Testis (tissue), 5 donors: ENCODE measurements at places on chromosomes 6 and 20. TPM values are rescaled to one million over a fixed set of nuclear protein-coding genes. Genes with fewer than 3 reads are reported as not detected.

GRCh38 chr20:34363465-34364222 is 571 bp downstream of the ITCH start:
- H3K27ac ChIP-seq, result peak overlapping the region; percentile 95
- no peaks in the 10 kb centered on the region for H3K36me3 ChIP-seq
- no peaks in the 10 kb centered on the region for H3K27me3 ChIP-seq
- H3K4me1 ChIP-seq, result peaks cover 15% of the 10 kb centered on the region

Gene SIRPB1
- not detected for total RNA-seq

- H3K27ac ChIP-seq, result no peak overlapping the region
- no peaks in the 10 kb centered on the region for H3K27me3 ChIP-seq
- H3K4me3 ChIP-seq, result no peak overlapping the region
Measured at GRCh38 chr6:113187661-113188060, 669.5 kb upstream of the MARCKS start.

Gene HTR1E
- 0.39 TPM for total RNA-seq

- H3K4me1 ChIP-seq, result peaks cover 8% of the 10 kb centered on the region
- no peak overlapping the region for H3K4me3 ChIP-seq
- H3K27ac ChIP-seq, result no peak overlapping the region
- DNase-seq, result no peak
- no peaks in the 10 kb centered on the region for H3K27me3 ChIP-seq
- no peaks in the 10 kb centered on the region for H3K36me3 ChIP-seq
Measured at GRCh38 chr6:98847416-98847778, 13.0 kb downstream of the POU3F2 start.

Gene FAXC
- 5.0 TPM for total RNA-seq

Gene OR2B6
- not detected for total RNA-seq

Gene ZBTB9
- total RNA-seq, result 15.7 TPM

Gene KCNK5
- 1.6 TPM for total RNA-seq

- no peaks in the 10 kb centered on the region for H3K36me3 ChIP-seq
- H3K4me1 ChIP-seq, result no peaks in the 10 kb centered on the region
- H3K27me3 ChIP-seq, result no peaks in the 10 kb centered on the region
- no peak overlapping the region for H3K27ac ChIP-seq
- no peak overlapping the region for H3K4me3 ChIP-seq
- no peak for DNase-seq
Measured at GRCh38 chr20:9594284-9594875, 80.0 kb downstream of the LAMP5 start.

- H3K27me3 ChIP-seq, result no peaks in the 10 kb centered on the region
- H3K36me3 ChIP-seq, result no peaks in the 10 kb centered on the region
- DNase-seq, result no peak
- H3K27ac ChIP-seq, result no peak overlapping the region
Measured at GRCh38 chr20:34318609-34319443, 15.7 kb upstream of the AHCY start.

- no peaks in the 10 kb centered on the region for H3K4me1 ChIP-seq
- H3K36me3 ChIP-seq, result no peaks in the 10 kb centered on the region
- no peak overlapping the region for H3K27ac ChIP-seq
- no peaks in the 10 kb centered on the region for H3K27me3 ChIP-seq
- H3K4me3 ChIP-seq, result no peak overlapping the region
Measured at GRCh38 chr20:21166801-21167200, 40.9 kb downstream of the KIZ start.

- no peak overlapping the region for H3K4me3 ChIP-seq
- no peaks in the 10 kb centered on the region for H3K27me3 ChIP-seq
- H3K4me1 ChIP-seq, result peaks cover 6% of the 10 kb centered on the region
- H3K27ac ChIP-seq, result peak overlapping the region; percentile 8
Measured at GRCh38 chr6:168951217-168951616, 302.4 kb downstream of the THBS2 start.

GRCh38 chr6:159422041-159422984 is 253.1 kb downstream of the FNDC1 start:
- no peaks in the 10 kb centered on the region for H3K4me1 ChIP-seq
- H3K27ac ChIP-seq, result no peak overlapping the region
- H3K4me3 ChIP-seq, result no peak overlapping the region
- no peaks in the 10 kb centered on the region for H3K27me3 ChIP-seq
- DNase-seq, result no peak
- no peaks in the 10 kb centered on the region for H3K36me3 ChIP-seq

DNA sequence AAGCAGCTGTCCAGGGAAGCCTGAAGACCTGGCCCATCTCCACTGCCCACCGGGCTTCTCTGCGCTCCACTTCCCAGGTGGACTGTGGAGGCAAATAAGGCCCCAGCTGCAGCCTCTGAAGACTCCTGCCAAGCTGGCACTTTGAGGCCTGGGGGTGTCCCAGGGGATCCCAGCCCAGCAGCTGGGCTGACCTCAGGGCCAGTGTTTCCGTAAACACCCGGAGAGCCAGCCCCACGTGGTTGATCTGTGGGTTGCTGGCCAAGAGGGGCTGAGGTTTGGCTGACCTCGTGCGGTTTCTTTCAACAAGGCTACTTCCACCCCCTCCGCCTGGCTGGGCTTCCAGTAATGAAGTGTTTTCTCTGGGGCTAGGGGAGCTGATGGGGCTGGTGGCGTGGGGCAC is 12.4 kb upstream of the CCN5 start:
- H3K4me3 ChIP-seq, result no peak overlapping the region
- peak overlapping the region; percentile 78 for H3K27ac ChIP-seq
- peaks cover 24% of the 10 kb centered on the region for H3K4me1 ChIP-seq
- DNase-seq, result peak; percentile 82
- no peaks in the 10 kb centered on the region for H3K36me3 ChIP-seq

DNA sequence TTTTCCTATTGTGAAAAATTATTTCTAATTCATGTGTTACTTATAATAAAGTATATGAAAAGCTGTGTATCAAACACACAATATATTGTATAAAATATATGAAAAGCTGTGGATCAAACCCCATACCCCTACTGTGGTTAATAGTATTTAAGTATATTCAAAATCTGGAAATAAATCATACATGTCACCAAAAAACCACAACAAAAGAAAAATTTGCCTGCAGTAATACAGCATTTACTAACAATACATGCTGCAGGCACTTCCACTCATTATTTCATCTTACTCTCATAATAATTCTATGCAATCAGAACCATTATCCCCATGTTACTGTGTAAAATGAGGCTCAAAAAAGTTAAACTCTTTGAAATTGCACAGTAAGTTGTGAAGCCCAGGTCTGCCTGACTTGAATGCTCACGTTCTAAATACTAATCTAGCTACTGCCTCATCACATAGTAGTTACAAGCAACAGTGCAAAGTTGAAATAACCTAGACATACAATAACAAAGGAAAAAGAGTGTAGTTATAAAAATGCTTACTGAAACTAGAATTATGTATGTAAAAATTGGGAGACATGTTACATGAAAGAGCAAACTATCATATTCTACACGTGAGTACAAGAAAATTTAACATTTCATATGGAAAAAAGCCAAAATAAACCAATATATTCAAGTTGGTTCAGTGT is 61.7 kb downstream of the FAM217A start:
- peak overlapping the region; percentile 90 for H3K4me3 ChIP-seq
- no peak for DNase-seq
- H3K27ac ChIP-seq, result peak overlapping the region; percentile 98
- H3K4me1 ChIP-seq, result peaks cover 24% of the 10 kb centered on the region
- H3K36me3 ChIP-seq, result no peaks in the 10 kb centered on the region
- no peaks in the 10 kb centered on the region for H3K27me3 ChIP-seq
